Activated CD4-positive, alpha-beta T cell treated with anti-CD3 and anti-CD28 coated beads for 24 hours (primary cell): ENCODE measurements at places on chromosomes 2 and 18.

DNA sequence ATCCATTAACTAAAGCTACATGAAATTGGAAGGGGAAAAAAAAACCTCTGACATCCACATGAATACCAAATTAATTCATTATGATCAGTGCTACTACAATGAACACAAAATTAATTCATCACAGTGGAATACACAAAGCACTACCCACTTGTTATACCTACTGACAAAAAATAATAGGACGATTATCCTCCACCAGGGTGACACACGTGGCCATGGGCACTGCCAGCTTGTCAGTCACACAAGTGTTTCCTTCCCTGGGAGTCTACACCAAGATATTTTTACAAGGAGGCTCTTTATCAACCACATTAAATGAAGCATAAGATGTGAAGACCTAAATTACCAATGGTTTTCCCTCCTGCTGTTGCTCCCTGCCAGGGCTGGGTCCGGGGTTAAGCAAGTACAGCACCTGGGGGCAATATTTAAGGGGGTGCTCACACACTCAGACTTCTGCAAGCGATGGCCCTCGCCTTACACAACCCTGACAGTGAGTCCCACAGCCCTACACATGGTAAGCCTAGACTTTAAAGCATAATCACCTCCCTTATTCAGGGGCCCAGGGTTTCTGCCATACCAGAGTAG lies 90.1 kb downstream of the TCF4 start:
- no peak for DNase-seq

- DNase-seq, result no peak
Measured at GRCh38 chr2:216477283-216478035, 21.2 kb upstream of the RPL37A start.

- DNase-seq, result no peak
Measured at GRCh38 chr2:30545875-30546274, 98.8 kb downstream of the LCLAT1 start.

- DNase-seq, result no peak
Measured at GRCh38 chr2:3208179-3208578, 169.4 kb downstream of the EIPR1 start.

DNA sequence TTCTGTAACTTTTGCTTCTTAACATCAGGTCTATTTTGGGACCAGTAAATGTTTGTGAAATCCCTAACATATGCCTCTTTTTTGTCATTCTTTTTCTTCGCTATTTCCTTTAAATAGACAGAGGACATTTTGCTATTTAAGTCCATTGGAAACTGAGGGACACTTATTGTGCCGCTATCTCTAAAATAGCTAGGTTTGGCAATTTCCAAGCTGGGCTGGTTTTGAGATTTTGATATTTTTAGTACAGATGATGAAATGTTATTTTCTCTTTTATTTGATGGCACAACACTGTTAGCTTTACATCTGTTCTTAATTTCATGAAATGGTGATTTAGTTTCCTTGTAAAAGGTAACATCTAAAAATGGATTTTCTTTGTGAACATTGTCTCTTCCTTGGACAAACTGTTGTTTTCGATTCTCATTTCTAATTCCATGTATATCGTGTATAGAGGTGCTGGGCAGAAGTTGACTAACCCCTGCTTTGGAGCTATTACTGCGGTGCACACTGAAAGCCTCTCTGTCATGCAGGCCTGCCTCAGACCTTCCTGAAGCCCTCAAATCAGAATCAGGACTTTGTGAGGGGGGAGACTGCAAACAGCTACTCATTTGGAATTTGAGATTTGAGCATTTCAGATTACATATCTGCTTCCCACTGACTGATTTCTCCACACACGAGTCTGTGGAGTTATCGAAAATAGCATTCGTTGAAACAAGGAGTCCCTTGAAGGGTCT lies 594 bp downstream of the RAD51AP2 start:
- DNase-seq, result no peak

DNA sequence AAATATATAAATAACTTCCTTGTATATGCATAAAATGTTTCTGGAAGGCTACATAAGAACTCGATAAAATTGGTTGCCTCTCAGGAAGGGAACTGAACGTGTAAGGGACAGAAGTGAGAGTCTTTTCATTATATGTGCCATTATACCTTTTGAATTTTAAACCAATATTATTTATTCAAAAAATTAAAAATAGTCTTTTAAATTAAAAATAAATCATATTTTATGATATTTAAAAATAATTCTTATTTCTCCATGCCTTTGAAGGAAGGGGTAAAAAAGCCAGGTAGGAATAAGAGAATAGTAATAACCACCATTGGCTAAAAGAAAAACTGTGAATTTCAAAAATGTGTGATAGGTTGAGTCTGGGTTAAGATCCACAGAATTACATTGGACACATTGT lies 45.7 kb upstream of the C2orf74 start:
- DNase-seq, result no peak

DNA sequence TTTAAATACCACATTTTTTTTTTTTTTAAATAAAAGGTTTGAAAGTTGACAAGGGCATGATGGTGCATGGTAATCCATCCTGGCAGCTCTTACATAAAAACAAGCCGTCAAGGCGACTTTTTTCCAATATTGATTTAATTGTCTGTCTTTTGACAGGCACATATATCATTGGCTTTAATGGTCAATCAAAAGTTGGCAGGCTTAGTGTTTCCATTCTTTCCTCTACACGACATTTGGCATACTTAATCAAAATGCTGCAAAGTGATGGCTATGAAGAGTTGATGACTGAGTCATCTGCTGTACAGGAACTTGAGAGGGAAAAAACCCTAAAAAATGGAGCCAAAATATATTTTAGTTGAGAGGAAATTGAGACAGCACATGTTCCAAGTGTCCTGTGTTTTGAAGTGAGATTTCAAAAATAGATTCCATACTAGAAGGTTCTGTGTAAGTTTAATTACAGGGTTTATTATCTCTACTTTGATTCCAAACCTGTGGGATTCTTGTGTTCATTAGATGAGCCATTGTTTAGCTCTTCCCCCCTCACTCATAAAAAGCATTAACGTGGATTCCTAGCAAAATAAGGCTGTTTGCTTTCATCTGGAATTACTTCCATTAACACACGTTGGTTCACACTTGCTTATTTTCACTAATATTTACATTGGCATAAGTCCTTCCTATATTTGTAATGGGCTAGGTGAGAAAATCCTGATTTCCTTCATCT lies 3.2 kb downstream of the TSHZ1 start:
- DNase-seq, result no peak

GRCh38 chr2:44680424-44680971 lies 261.0 kb upstream of the SIX3 start:
- no peak for DNase-seq

DNA sequence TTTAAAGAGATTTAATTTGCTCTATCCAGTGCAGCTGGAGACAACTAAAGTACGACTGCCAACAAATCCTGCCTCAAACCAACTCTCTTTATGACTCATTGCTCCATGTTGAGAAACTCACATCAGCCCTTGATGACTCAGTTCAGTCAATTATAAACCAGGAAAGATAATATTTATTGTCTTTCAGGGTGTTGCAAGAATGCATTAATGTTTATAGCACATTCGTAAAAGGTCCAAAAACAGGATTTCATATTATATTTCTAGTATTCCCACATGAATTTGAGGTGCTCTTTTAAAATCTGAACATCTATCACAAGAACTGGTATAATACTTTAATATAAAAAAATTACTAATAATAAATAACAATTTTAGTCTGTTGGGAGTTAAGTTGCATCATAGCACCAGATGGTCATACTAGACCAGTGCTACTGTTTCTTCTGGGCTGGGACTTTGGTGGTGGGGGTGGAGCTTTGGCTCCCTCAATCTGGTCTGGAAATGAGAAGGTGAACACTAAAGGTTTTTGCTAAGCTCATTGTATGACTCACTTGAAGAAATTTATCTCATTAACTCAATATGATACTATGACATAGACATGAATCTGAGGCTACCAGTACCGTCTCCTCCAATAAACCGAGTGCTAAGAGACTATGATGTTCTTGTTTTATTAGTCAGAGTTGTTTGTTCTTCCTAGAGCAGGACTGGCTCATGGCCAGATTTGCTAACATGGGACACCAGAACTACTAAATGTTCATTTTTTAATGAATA lies 26.6 kb upstream of the MAP3K20 start:
- peak; percentile 17 for DNase-seq

DNA sequence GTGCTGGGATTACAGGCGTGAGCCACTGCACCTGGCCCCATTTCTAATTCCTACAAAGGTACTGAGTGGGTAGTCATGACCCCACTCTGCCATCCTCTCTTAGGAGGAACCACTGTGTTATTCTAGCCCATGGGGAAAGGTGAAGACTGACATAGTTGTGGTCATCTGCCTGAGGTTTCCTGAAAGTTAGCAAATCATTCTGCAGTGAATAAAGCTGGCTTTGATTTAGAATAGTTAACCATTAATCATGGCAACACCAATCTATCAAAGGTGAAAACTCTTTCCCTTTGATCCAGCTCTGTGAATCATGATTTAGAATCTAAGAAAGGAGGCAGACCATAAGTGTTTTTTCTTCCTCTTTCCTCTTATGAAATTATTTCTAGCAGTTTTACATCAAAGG lies 50.8 kb downstream of the SUMO1 start:
- no peak for DNase-seq

DNA sequence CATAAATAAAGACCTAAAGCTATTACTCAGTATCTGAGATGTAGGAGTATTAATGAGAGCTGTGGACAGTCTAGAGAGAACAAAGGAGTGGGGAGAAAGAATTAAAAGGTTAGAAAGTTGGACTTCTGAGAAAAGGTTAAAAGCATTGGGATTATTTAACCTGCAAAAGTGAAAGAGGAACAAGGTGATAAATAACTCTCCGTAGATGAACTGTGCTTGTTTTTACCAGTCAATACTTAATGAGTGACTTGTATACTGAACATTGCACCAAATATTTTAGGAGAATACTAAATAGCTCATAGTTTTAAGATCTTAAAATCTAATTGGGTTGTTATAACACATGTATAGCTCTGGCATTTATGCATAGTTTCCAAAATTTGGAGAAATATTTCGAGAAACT lies 137.5 kb downstream of the GPD2 start:
- DNase-seq, result no peak

DNA sequence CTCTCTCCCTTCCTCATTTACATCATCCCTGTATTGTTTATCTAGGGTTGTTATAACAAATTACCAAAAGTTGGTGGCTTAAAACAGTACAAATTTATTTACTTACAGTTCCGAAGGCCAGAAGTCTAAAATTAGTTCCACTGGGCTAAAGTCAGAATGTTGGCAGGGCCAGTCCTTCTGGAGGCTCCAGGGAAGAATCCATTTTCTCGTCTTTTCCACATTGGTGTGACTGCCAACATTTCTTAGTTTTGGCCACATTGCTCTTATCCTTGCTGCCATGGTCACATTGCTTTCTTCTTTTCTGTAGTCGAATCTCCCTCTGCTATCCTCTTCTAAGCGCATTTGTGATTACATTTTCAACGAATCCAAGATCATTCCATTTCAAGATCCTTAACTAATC lies 34.7 kb downstream of the ICOS start:
- DNase-seq, result no peak

DNA sequence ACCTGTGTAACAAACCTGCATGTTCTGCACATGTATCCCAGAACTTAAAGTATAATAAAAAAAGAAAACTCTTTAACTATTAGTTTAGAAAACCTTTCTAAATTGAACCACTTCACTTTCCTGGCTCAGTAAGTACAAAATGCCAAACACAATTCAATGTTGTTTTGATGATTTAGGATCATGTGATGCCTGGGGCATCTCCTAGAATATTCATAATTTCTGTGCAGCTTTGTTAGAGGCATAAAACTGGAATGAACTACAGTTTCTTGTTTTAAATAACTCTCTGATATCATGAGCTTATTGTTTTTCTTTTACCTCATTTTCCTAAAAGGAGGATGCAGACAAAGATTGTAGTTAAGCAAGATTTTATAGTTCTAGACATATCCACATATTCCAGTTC lies 139.0 kb upstream of the SESTD1 start:
- no peak for DNase-seq

- DNase-seq, result no peak
Measured at GRCh38 chr2:68878753-68879152, 7.6 kb upstream of the BMP10 start.

- no peak for DNase-seq
Measured at GRCh38 chr2:19377717-19378116, 19.3 kb upstream of the OSR1 start.

DNA sequence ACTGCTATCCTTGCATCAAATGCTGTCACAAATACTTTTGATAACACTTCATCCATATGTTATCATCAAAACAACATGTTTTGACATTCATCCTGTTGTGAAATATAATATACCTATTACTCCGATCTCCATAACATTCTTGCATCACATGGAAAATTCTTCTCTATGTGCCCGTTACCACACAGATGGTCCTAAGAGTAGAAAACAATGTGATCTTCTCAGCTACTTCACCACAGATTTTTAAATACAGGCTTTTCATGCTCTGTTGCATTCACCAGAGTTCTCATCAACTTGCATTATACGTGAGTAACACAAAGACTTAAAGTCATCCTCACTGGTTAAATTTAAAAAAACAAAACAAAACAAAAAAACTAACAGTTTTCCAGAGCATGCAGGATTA lies 1603.3 kb upstream of the ZEB2 start:
- DNase-seq, result no peak

DNA sequence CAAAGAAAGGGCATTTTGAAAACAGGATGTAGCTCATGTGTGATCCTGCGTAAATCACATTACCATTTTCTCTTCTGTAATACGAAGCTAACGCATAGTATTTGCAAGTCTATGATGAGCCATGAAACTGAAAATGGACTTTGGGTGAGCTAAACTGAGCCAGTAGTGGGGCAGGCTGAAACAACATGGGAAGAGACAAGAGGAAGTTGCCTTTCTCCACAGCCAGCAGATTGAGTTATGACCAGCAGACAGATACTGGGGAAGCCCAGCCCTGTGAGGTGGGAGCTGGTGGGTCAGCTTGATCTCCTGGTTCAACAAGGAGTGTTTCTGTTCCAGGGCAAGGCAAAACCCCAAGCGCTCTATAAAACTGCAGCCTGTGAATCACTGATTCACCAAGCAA lies 11.8 kb downstream of the CYRIA start:
- DNase-seq, result no peak

GRCh38 chr18:74479486-74480148 lies 16.5 kb upstream of the CNDP2 start:
- no peak for DNase-seq

DNA sequence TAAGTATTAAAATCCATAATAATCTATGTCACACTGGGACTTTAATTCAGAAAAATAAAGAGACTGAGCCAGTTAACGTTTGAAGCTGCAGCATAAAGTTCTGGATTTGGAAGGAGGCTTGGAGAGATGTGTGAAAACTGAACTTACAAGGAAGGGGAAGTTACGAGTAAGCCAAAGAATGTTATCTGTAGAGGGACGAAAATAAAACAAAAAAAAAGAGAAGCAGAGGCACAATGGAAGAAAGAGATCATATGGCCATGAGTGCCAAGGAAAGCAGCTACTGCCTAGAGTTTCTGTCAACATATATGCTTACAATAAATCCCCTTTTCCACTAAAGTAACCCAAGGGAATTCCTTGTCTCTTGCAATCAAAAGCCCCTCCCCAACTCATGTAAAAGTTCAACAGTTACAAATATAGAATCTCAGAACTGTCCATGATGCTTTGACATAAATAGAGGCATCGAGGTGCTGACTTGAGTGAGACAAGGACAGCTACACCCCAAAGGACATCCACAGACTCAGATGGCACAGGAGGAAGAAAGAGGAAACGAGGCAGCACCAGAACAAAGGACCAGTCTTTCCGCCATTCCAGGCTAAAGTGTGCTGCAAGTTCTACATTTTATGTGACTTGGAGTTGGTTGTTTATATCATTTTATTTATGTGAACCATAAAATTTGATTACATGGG lies 16.1 kb upstream of the ARL5A start:
- no peak for DNase-seq
